Spinal cord (tissue), 10 donors: ENCODE measurements at places on chromosomes 1 and 21. TPM values are rescaled to one million over a fixed set of nuclear protein-coding genes. Genes with fewer than 3 reads are reported as not detected.

The OR2L2 gene
- total RNA-seq, result 0.50 TPM

The SYNJ1 gene
- 16.7 TPM for total RNA-seq

The TTLL10 gene
- total RNA-seq, result 0.79 TPM

The H6PD gene
- 15.7 TPM for total RNA-seq

The ATP1A4 gene
- 0.50 TPM for total RNA-seq

The GNG4 gene
- 38.3 TPM for total RNA-seq

The NAV1 gene
- 43.6 TPM for total RNA-seq

The ATP13A2 gene
- total RNA-seq, result 62.1 TPM

The MKNK1 gene
- total RNA-seq, result 29.5 TPM

The OR10J1 gene
- total RNA-seq, result not detected

The IKBKE gene
- total RNA-seq, result 3.3 TPM

The RXRG gene
- 8.5 TPM for total RNA-seq

The MAGI3 gene
- 28.2 TPM for total RNA-seq

The OLIG2 gene
- total RNA-seq, result 44.0 TPM

The OR14K1 gene
- not detected for total RNA-seq

The PKLR gene
- 0.20 TPM for total RNA-seq
